ENCODE measurements at places on chromosomes 12 and 14.

DNA sequence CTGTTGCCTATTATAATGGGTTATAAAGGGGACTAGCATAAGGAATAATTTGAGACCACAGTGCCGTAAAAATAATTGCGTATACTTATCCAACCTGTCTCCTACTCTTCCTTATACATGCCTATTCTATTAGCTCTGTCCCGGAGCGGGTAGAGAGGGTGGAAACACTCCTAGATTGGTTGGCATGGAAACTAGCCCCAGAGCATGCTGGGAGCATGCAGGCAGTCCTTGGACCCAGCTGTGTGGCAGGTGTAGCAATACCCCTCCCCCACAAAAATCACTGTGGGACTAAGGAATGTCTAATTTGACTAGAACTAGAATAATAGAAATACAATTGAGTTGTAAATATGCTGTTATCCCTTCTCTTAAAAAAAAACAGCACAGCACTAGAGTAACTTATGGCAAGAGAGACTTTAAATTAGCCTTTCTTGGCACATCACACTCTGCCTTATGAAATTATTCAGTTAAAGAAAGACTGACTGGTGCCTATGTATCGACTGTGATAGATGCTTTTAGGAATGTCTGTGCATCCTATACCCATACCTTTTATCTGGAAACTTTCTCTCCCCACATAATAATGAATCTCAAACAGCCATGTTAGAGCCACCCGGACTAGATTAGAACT lies 244.0 kb upstream of the DAAM1 start:
- DNase-seq = peak; percentile 60

GRCh38 chr14:70069186-70069585 lies 119.6 kb downstream of the SLC8A3 start:
- DNase-seq = no peak

GRCh38 chr12:117498256-117498655 lies 136.8 kb upstream of the NOS1 start:
- no peak for DNase-seq

- no peak for DNase-seq
These were observed 187.5 kb upstream of the EEA1 start for GRCh38 chr12:93116632-93117031.

DNA sequence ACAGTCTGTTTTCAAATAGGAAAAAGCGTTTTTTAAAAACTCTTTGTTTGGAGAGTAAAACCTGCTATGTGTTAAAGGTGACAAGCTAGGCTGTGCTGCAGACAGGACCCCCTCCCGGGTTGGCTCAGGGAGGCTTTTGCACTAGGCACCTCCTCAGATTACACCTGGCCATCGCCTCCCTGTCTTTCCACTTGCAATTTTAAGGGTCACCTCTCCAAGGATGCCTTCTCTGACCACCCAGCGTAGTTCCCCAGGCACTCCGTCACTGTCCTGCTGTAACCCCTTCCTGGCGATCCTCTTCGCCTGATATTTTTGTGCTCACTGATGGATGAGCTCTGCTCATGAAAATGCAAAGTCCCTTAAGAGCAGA lies 80.7 kb downstream of the NTF3 start:
- no peak for DNase-seq

DNA sequence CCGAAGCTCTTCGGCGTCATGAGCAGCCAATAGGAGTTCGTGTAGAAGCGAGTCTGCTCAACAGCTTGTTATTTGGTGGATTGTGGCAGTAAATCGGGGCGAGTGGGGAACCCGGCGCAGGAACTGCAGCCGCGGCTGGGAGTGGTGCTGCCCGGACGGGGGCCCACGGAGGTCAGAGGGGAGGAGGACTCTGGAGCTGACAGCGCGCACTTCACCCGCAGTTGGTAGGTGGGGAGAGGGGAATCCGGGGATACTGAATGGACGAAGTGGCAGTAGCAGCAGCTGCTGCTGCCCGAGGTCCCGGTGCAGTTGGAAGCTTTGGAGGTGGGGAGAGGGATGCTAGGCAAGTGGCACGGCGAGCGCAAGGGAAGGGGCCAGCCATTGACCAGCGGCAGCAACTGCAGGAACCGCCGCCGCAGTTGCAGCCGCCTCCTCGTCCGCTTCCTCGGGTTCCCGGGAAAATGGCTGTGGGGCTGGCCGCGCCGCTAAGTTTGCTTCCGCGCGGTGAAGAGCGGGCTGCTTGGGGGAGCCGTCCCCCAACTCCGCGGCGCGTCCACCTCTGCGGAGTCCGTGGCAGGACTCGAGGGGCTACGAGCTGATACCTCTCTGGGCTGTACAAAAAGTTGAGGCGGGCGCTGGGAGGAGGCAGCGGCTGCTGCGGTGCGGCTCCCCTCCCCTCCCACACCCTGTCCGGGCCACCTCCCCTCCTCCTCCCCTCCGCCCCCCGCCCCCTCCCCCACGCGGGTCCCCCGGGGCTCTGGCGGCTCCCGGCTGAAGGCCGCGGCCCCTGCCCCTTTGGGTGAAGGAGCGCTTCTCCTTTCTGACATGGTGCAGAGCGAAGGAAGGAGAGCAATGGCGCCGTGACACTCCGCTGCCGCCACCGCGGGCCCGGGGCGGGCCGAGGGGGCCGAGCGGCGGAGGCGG lies at the start of gene ARID4A:
Gene ARID4A (plus strand): TSS at position 79 of the 924 bp plus-strand sequence. CDS start 1,300 bp downstream, outside the sequence.
- no peak for DNase-seq

- DNase-seq = no peak
These were observed 458 bp upstream of the DCTN2 start for GRCh38 chr12:57547288-57548012.

GRCh38 chr14:102375119-102375518 lies 12.4 kb downstream of the TECPR2 start:
- DNase-seq = no peak

GRCh38 chr12:5997260-5997659 lies 52.2 kb upstream of the ANO2 start:
- DNase-seq = no peak

GRCh38 chr12:30953257-30953656 lies 26.7 kb downstream of the TSPAN11 start:
- DNase-seq = peak; percentile 32

DNA sequence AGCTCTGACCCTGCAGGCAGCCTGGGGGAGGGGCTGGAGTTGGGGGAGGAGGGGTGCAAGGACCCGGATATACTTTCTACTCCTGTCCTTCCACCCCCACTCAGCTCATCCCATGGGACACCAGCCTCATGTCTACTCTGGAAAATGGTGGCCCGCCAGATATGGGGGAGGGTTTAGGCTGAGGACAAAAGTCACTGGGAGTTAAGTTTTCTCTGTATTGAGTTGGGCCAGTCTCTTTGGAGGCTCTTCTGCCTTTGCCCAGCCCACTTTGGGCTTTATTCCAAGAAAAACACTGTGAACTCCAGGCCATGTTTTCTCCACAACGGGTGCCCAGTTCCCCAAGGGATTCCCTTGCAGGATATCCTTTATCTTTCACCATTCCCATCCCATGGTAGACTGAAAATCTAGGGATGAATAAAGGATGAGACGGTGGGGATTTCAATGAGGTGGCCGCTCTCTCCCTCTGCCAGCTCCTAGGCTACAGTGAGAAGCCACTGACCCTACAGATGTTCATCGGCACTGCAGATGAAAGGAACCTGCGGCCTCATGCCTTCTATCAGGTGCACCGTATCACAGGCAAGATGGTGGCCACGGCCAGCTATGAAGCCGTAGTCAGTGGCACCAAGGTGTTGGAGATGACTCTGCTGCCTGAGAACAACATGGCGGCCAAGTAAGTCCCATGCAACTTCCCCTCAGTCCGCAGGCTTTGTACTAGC lies 4.9 kb downstream of the NFATC4 start:
- no peak for DNase-seq

DNA sequence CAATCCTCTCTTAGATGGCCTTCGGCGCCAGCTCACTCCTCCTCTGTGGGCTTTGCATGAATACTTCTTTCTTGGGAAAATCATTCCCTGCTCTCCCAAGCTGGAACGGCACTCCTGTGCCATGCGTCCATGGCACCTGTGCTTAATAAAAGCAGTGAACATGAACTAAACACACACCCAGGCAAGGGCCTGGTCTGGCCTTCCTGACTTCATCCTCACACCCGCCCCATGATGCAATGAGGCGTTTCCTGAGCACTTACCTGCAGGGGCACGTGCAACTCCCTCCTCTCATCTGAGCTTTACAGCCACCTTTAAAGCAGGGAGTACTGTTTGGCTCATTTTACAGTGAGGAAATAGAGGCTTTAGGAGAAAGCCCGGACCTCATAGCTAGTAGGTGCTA lies 219.8 kb downstream of the SLC41A2 start:
- peak; percentile 78 for DNase-seq

DNA sequence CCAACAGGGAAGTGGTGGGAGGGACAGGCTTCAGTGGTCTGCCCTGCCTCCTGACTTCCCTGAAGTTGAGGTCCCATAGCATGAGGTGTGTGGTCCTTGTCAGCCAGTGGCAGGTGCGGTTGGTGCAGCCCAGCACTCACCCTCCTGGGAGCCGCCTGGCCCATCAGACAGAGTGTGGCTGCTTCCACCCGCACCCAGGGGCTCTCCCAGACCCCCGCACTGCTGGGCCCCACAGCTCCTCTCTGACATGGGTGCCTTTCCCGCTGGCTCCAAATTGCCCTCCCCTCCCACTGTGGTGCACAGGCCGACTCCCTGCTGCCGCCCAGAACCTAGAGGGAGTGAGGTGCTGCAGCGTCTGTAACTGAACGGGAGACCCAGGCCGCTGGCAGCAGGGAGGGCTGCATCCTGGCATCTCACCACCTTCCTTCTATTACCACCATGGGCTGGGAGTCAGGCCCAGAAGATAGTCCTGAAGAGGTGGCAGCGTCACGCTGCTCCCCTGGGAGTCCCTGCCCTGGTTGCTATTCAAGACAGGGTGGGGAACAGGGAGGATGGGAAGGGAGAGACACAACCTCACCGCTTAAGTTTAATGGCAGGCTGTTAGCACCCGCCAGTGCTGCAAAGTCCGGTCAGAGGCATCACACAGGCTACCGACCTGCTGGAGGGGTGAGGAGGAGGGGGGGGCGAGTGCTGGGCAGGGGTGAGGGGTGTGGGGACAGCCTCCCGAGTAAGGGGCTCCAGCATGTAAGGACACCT lies 180.6 kb upstream of the PRMT8 start:
- DNase-seq = no peak

DNA sequence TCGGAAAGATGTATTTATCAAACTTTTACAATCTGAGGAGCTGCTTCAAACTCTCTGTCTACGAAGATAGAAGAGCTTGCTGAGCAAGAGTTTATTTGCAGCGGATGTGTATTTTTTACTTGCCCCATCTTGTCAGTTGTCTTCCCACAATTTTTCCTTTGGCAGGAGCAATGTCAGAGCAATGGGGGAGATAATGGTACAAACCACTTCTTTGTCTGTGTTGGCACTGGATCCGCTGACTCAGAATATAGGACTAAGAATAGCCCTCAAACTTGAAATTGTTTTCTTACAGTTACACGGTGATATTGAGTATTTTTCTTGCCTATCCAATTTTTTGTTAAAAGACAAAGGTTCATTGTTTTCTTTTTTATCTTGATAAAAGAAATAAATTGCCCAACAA lies 27.6 kb downstream of the HELB start:
- DNase-seq = no peak

DNA sequence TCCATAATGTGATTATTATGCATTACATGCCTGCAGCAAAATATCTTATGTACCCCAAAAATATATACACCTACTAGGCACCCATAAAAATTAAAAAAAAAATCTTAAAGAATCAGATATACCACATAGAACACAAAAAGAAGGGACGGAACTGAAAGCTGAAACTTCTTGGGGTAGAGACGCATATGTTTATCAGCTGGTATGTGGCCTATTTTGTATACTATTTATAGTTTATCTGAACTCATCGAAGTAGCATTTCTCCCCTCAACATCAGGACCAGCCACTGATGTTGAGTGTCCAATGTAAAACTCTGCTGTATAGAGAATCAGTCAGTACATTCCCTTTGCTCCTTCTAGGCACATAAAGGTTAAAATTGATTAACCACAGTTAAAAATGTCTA lies 22.9 kb upstream of the SOS2 start:
- DNase-seq = no peak

- peak; percentile 65 for DNase-seq
These were observed 58.2 kb downstream of the GALNT9 start for GRCh38 chr12:132270969-132271754.

- no peak for DNase-seq
These were observed at the start of gene NXPH4 for GRCh38 chr12:57216014-57216911. NXPH4 (plus strand) TSS chr12:57216794; CDS start chr12:57216970, 176 bp downstream.

DNA sequence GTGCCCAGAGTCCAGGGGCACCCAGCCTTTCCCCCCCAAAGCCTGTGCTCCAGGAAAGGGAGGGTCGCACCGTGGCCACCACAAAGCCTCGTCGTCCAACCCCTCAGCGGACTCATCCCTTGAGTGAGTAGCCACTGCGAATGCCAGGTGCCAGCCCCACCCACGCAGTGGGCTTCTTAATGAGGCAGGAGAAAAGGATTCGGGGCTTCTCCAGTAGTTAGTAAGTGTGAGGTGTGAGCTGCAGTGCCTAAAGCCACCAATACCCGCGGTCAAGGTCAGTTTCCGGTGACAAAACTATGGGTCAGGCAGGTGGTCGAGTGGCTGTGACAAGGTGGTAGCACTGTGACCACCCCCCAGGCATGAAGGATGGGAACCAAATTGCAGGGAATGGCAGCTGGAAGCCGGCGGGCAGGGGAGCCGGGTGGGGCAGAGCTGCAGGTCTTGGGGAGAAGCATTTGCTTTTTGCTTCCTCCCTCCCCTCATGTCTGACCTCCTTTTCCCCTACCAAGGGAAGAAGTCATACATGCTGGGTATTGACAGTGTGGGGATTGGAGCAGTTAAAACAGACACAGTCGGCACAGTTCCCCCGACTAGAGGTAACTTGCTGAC lies 8.0 kb downstream of the RAN start:
- no peak for DNase-seq

DNA sequence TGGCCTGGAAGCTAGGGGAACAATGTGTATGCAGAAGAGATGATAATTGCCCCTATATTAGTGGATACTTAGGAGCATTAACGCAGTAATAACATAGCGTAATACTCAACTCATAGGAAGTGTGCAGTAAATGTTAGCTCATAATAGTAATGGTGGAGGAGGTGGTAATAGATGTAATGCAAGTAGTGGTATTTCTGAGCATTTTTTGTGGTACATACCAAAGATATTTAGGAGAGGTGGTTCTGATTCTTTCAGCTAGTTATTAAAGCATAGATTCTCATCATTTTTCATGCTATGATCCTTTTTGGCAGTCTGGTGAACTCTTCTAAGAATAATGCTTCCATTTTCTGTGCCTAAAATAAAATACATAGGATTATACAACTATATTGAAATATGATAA lies 233.1 kb downstream of the PTPRO start:
- DNase-seq = no peak

DNA sequence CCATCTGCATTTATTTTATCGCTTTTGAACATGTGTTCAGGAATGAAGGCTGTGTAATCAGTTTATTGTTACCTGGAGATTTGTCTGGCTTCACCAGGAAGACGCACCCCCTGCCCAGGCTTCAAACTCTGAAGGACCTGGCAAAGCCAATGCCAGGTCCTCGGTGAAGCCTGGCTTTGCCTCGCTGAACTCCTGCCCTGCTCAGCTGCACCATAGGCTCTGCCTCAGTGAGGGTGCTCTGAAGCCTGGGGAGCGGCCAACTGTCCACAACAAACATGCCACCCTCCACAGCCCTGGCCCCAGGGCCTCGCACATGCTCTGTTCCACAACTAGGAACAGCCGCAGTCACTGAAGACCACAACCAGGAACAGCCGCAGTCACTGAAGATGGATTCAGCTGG lies 66.9 kb downstream of the NTF3 start:
- no peak for DNase-seq

GRCh38 chr12:25005376-25005775 lies 56.5 kb upstream of the BCAT1 start:
- no peak for DNase-seq

GRCh38 chr14:96793547-96793946 lies 3.6 kb upstream of the VRK1 start:
- no peak for DNase-seq
